ENCODE measurements at places on chromosomes 1 and 21.

- DNase-seq = no peak
Measured at GRCh38 chr1:184524248-184524647, 137.4 kb downstream of the C1orf21 start.

GRCh38 chr1:202084791-202085681 is 37.7 kb upstream of the GPR37L1 start:
- DNase-seq = no peak

DNA sequence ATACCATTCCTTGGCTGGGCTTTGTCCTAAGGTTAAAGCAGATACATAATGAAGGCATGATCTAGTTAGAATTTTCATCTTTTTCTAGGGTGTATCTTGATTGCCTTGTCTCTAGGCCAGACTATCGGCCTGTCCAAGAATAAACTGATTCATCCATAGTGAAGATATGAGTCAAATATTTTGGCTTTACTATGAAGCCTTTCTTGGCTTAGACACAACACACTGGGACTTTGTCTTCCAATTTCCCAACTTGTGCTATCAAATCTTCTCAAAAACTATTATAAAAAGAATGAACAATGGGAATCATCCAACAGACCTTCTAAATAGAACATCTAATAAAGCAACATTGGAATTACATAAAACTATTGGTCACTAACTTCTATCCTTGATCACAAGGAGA is 64.8 kb downstream of the WARS2 start:
- DNase-seq = no peak

DNA sequence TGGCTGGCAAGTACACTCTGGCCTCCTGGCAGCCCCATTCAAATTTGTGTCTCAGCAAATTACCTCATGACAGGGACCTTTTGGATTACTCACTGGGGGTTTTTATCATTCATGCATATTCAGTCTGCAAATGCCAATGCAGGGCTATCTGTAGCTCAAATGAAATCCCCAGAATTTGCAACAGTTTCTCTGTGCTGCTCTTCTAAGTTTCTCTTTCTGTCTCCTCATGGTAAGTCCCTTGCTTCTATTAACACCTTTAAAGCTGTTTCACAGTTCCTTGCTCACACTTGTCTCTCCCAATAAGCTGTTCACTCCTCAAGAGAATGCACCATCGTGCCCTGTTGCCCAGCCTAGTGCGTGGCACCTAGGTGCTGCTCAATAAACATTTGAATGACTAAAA is 3.3 kb upstream of the FAM78B start:
- DNase-seq = no peak

- DNase-seq = no peak
Measured at GRCh38 chr1:58727364-58727763, 27.5 kb upstream of the MYSM1 start.

DNA sequence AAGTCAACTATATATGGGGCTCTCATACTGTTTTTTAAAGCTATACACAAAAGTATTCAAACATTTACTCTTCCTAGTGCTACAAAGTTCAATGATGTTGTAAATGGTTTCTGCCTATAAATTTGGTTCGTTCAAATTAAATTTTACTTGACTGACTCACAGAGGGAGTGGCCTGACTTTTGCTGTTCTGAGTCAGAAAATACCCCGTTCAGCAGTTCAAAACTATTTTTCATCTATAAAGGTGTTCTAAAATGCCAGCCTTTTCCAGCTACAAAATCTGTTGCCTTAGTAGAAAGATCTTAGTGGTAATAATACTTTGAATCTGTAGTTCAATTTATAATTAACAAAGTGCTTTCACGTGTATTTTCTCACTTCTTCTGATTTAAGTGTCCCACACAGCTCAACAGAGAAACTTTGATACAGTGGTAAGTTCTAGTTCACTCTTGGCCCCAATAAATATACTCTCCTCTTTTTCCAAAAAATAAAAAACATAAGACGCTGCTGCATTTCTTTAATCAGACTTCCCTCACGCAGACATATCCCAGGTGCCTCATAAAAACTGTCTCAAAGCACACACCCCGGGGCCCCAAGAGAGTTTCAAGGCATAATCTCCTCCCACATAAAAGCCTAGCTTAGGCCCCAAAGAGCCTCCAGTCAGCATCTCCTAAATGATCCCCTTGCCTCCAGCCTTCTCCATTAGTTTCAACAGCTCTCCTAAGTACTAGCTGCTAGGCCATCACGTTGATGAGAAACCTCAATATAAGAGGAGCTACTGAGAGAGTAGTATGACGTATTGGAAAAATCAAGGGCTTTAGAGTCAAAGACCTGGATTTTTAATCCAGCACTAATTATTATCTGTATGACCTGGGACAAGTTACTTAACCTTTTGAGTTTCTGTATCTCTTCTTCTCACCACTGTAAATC is 3.2 kb downstream of the PTP4A2 start:
- DNase-seq = no peak

DNA sequence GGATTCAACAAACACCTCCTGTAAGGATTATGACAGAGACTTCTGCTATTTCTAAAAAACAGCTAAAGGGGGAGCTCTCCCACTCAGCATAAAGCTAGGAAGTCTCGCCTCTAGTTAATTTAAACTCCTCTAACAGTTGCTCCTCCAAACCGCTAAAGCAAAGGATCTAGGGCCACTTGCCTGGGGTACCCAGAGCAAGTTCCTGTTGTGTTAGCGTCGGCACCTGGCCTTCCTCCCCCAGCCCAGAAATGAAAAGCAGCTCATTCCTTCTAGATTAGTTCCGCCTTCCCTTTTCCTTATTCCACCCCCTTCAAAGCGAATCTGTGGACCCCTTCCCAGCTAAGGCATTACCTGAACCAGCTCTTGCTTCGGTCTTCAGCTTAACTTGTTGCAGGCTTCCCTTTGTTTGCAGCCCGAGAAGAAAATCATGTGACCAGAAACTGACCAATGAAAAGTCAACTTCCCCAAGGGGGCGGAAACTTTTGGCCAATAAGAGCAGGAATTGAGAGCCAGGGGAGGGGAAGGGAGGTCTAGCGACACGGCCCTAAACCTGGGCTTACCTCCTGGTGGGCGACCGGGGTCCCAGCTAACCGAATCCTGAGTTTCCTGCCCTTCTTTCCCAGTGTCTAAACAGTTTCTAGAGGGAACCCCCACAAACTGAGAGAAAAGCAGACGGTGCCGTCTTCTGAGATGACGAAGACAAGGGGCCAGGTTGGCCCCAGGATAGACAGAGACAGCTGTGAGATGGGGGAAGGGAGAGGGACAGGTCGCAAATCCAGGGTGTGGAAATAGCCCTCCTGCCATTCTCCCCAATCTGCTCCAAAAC is at the start of gene PBXIP1:
TSS of gene PBXIP1 (minus strand) at position 382 of the 826 bp plus-strand sequence. CDS start 2,378 bp downstream, outside the sequence.
- peak; percentile 67 for DNase-seq

- no peak for DNase-seq
Measured at GRCh38 chr1:247482747-247483146, 24.8 kb upstream of the OR2B11 start.

DNA sequence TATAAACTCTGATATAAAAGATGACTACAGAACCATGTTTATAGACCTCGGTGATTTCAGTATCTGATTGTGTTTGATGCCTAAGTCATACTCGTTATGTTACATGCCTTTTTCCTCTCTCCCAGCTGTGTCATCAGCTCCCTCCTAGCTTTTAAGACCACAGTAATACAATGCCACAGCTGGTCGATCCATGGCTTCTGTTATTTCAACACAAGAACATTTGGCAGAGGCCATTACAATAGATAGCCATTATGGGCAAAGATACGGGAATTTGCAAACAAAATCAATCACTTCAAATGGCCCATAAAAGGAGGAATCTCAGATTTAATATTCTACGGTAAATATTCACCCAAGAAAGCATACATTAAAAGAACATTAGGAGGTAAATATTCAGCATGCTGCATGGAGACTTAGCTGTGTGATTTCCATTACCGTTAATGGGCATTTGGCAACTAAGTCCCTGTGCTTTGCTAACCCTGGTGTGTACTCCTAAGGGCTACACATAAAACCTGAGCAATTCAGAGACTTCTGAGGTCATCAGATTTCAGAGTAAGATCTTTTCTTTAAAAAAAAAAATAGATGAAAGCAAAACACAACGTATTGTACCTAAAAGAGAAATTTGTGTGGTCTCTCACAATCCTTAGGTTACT is 153.4 kb downstream of the PIGK start:
- DNase-seq = no peak

DNA sequence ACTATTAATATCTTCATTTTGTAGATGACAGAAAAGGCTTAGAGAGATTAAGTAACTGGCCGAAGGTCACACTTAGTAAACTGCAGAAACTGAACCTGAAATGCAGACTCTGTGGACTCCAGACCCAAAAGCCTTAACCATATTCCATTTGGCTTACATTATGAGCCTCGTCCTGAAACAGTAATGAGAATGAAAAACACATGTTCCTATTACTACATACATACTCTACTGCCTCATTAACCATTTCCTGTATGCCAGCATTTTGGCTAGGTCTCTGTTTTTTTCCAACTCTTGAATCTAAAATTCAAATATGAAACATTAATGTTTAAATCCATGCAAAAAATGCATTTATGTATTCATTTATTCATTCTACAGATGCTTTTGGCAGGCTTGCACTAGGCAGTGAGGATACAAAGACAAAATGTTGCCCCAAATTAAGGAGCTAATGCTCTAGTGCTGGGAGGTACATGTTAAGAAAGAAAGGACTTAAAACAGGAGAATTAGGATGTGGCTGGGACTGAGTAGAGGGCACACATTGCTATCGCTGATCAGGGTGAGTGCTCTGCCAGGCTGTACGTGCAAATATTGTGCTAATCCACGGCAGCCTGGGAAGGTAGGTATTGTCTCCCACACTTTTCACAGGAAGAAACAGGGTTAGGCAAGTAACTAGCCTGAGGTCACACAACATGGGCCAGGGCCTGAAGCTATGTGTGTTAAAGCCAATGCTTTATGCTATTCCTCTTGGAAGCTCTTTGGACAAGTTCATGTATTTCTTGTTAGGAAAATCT is 14.0 kb downstream of the DEGS1 start:
- DNase-seq = no peak

GRCh38 chr1:150562446-150563339 is 13.5 kb downstream of the ADAMTSL4 start:
- peak; percentile 53 for DNase-seq

DNA sequence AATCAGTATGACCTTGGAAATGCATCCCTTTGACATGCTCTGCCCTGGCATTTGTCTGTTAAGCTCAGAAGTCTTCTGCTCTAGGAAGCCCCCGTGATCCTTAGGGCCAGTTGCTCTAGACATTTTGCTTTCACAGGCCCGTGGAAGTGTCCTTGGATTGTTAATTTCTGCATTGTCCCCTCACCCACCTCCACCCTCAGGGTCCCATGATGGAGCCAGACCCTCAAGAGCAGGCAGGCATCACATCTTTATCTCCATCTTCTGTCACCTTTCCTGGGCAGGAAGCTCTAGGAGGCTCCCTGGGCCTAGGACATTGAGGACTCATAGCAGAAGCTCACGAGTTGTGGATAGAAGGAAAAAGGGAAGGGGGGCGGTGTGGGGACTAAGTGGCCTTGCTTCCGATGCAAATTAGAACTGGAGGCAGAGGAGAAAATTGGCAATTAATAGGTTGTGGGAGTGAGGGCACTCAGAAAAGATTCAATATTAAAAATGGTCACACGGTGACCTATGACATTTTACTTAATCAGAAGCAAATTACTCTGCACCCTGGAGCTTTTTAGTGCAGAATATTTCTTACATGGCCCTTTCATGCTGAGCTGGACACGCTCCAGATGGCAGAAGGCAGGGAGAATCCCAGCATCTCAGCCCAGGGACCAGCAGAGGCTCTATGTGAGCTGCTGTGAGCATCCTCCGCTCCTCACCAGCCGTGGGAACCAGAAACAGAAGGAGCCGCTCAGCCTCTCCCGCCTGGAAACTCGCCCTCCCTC is 185.0 kb downstream of the MATN1 start:
- DNase-seq = no peak

- no peak for DNase-seq
Measured at GRCh38 chr1:183039985-183040447, 16.8 kb downstream of the LAMC1 start.

DNA sequence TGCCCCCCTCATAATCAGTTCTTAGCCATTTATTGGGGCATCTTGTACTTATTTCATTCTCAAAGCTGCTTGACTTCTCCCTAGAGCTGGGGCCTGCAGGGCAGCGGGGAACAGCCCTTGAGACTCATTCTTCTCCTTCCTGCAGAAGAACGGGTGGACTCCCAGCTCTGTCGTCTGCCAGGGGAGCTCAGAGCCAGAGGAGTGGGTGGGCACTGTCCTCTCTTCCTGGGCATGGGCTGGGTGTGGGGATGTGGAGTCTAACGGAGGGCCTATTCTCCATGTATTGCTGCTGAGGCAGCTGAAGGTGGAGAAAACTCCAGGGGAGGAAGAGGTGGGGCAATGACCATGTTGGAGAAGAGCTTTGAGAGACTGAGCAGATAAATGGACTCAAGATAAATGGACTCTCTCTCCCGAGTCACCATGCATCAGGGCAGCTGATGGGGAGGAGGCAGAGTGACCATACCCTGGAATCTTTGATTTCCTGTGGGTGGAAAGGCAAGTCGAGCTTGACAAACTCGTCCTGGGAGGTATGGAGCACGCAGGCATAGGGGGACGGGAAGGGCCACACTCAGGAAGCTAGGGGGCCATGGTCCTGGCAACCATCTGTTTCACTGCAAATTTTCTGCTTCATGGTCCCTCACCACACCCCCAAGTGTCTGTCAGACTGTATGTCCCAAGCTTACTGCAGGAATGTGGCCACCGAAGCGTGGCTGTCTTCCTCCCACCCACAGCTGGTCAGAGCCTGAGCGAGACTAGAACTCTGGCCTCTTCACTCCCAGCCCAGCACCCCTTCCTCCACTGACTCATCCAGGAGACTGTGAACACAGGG is 56.9 kb upstream of the ATP2B4 start:
- DNase-seq = no peak

DNA sequence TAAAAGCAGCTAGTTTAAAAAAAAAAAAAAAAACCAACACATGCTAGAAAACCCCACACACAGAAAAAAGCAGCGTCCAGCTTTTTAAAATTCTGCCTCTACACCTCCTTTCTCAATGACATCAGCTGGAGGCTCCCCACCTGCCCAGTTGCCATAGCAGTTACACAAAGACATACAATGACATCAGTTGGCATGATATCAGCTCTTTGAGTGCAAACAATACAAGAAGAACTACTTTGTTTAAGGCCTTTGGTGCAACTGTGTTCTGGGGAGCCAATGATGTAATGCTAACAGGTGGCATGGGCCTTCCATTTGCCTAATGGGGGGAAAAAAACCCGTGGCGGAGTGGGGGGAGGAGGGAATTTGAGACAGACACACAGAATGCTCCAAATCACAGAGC is 32.9 kb downstream of the DUSP10 start:
- peak; percentile 19 for DNase-seq

DNA sequence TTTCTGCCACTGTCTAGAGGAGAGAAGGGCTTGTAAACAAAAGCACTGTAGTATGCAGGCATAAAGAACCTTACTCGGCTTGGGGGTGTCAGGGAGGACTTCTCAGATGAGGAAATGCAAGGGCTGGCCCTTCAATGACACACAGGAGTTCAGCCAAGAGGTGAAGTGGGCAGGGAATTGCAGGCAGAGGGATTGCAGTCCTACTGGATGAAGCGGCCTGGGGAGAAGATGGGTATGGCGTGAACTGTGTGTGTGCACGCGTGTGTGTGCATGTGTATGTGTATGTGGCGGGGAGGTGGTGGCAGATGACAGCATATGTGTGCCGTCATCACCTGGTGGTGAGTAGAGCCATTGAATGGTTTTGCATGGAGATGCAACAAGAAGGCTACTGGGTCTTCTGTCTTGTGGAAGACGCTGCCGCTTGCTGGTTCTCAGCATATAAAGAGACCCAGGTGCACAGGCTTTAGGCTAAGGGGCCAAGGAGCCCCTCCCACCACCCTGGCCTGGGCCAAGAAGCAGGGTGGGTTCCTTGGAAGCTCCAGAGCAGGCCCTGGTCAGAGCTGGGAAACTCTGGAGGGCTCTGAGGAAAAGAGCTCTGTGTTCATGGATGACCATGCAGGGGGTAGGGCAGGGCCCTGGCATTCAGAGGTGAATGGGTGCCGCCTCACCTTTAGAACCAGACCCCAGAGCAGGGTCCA is 4.1 kb upstream of the EPS8L3 start:
- DNase-seq = no peak

All from activated CD4-positive, alpha-beta T cell treated with anti-CD3 and anti-CD28 coated beads for 1 hour (primary cell).